ENCODE measurements at places on chromosomes 3 and 15. TPM values are rescaled to one million over a fixed set of nuclear protein-coding genes. Genes with fewer than 3 reads are reported as not detected.

GRCh38 chr3:160667452-160667851 is 9.5 kb upstream of the ARL14 start:
- DNase-seq = peak; percentile 65

DNA sequence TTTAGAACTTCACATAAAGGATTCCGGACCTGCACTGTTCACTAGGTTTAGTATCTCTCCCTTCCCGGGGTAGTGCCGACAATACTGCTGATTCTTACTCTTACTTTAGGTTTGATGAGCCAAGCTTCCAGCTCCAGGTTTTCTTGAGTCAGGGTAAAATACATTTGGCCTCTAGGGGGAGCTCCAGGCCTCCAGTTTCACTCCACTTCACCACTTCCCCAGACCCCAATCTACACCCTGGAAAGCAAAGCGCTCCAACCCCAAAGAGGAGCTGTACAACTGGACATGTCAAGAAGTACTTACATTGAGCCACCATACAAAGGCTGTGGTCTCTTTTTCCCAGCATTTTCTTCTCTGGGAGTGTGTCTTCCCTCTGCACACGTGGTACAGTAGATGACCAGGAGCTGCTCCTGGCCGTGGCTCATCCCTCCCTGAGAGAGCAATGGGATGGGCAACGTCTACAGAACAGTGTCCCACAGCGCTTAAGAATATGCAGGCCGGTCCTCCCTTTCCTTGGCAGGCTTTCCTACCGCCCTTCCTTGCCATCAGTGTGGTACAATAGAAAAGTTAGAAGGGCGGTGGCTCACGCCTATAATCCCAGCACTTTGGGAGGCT is 93.9 kb upstream of the CCDC80 start:
- no peak for DNase-seq

DNA sequence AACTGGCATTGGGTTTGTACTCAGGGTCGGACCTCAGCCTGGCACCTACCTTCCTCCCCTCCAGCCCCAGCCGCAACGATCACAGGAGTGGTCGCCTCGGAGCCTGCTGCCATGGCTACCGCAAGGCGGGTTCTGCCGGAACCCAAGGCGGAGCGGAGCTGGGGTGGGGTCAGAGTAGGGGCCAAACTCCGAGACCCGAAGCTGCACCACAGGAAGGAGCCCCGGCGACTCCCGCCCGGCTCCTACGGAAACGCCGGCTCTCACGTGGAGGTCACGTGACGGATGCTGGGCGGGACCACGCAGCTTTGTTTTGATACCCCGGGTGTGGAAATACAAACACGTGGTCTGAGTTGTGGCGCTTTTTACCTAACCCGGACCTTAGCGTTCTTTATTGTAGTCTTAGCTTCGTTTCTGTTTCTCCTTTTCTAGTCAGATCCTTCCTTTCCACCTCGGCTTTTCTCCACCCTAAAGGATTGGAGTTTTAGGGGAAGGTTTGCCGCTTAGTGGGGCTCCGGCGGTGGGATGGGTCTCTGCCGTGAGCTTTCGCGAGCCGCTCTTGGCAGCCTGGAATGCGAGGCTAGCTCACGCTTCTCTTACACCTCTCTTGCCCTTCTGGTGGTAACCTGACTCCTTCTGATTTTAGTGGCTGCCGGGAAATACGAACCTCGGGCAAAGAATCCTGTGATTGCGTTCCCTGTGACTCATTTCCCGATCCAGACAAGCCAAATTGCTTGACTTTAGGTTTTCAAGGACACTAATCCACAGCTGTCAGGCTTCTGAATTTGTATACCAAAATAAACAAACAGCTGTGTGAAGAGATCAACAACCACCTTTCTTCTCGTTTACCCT is at the start of gene HSPBAP1:
Gene HSPBAP1, minus strand, starts transcription at position 264 of the 849 bp plus-strand sequence. Its CDS starts 151 bp downstream, at position 113.
- peak; percentile 84 for DNase-seq

DNA sequence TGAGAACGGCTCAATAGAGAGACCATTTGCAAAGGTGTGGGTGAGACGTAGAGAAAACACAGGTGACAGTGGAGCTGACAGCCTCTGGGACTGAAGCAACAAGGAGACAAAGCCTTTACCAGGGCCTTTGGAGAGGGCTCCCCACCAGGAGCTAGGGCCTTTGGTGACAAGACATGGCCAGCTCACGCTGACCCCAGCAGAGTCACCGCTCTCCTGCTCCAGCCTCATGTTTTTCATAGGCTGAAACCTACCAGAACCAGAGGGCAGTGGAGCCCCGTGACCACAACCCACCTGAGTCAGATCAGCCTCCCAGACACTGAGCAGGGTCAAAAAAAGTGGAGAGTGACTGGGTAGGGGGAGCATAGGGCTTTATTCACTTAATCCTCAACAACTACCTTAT is 214.7 kb downstream of the SHQ1 start:
- no peak for DNase-seq

- DNase-seq = no peak
Observed at GRCh38 chr3:45765958-45766357, 30.4 kb downstream of the SLC6A20 start.

DNA sequence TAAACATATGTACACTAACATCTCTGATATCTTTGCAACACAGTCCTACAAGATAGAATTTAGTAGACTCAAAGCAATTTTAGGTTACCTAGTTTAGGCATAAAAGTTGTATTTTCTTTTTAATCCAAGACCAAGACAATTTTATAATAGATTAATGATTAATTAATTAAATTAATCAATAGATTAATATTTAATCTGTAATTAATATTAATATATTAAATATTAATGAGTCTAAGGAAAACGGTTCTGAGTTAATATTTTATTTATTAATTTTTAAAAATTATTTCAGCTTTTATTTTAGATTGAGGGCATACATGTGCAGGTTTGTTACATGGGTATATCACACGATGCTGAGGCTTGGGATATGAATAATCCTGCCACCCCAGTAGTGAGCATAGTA is 49.0 kb downstream of the EHHADH start:
- no peak for DNase-seq

- no peak for DNase-seq
Observed at GRCh38 chr3:55090291-55090690, 162.4 kb upstream of the LRTM1 start.

DNA sequence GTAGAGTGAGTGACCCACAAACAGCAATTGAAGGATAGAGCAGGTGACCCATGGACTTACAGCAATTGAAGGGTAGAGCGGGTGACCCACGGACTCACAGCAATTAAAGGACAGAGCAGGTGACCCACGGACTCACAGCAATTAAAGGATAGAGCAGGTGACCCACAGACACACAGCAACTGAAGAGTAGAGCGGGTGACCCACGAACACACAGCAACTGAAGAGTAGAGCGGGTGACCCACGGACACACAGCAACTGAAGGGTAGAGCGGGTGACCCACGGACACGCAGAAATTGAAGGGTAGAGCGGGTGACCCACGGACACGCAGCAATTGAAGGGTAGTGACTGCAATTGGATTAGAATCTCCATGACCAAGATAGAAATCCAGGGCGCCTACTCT is 9.8 kb upstream of the TNK2 start:
- no peak for DNase-seq

The CPN2 gene
- not detected for total RNA-seq

The TRIM42 gene
- not detected for total RNA-seq

The AHSG gene
- not detected for total RNA-seq

The HTR3E gene
- not detected for total RNA-seq
